ENCODE measurements at places on chromosomes 11 and 22.

DNA sequence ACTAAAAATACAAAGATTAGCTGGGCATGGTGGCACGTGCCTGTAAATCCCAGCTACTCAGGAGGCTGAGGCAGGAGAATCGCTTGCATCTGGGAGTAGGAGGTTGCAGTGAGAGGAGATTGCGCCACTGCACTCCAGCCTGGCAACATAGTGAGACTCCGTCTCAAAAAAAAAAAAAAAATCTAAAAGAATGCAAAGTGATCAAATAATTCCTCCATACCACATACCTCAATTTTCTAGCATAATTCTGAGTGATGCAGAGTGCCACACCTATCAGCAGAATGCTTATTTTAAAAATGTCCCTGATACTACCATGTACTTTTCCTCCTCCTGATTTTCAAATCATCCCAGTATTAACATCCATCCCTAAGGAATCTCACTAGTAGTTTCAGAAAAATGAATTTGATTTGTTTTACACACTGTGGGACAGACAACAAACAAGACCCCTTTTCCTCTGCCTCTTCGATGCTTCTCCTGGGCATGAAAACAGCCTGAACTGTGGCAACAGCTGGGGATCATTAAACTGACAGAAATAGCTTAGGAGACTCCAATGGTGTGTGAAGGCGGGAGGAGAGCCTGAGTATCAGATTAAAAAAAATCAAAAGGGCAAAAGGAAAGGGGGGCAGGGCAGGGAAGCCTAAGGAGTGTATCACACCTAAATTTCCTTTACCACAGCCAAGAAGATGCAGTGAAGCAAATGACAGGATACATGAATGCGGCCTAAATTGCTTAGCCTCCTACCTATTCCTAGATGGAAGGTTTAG, 114.7 kb downstream of the SGSM3 start:
- DNase-seq: no peak

- no peak for DNase-seq
Observed at GRCh38 chr11:33830903-33831648, 56.8 kb upstream of the FBXO3 start.

DNA sequence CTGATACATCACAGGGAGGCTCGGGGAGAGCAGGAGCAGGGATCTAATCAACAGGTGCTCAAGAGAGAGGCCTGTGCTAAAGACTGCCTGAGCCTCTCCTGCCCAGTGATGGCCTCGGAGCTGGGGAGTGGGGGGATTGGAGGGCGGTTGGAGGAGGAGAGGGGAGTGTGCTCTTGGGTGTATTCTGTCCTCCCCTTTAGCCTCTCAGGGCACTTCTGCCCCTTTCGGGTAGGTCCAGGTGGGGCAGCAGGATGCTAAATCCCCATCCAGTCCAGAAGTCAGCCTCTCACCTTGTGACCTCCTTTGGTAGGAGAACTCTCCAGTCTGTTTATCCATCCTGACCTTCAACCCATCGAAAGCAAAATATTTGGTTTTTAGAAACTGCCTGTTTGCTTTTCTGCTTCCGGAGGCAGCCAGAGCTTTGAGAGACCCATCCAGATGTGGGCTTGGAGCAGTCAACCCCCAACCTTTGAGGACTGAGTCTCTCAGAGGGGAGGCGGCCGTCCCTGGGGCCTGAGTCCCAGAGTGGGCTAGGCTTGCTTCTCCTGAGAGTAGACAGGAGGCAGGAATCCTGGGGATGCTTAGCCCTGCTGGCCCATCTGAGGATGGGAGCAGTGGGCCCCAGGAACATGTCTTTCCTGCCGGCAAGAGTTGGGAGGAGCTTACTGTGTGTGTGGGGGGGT, 105.2 kb upstream of the SYT13 start:
- DNase-seq: no peak

DNA sequence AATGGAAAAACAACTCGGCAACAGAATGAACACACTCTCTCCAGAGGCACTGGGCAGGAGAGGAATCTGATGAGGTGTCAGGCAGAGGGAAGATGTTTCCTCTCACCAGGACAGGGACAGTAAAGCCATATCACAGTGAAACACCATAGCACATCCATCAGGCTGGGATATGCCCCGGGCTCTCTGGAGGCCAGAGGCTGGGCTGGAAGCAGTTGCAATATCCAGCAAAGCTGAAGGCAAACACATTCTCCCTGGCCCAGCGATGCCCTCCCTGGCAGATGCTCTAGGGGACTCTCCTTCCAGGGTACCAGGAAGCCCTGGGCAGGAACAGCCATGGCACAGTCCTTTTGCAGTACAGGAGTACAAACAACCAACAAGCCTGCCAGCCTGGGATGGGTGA, 11.1 kb downstream of the RSPH14 start:
- DNase-seq: no peak

DNA sequence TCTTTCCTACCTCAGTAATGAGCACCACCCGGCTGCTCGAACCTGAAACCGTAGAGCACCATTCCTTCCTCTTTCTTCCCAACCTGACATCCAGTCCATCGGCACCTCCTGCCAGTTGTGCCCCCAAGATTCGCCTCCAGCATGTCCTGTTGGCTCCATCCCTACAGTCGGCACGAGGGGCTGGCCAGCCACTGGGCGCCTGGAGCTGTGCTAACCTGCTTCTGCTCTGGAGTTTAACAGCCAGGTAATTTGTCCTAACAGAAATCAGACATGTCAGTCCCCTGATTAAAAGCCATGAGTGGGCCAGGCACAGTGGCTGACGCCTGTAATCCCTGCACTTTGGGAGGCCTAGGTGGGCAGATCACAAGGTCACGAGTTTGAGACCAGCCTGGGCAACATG, 16.8 kb downstream of the FDX1 start:
- no peak for DNase-seq

GRCh38 chr22:39732625-39733024, 160.9 kb downstream of the ENTHD1 start:
- no peak for DNase-seq

DNA sequence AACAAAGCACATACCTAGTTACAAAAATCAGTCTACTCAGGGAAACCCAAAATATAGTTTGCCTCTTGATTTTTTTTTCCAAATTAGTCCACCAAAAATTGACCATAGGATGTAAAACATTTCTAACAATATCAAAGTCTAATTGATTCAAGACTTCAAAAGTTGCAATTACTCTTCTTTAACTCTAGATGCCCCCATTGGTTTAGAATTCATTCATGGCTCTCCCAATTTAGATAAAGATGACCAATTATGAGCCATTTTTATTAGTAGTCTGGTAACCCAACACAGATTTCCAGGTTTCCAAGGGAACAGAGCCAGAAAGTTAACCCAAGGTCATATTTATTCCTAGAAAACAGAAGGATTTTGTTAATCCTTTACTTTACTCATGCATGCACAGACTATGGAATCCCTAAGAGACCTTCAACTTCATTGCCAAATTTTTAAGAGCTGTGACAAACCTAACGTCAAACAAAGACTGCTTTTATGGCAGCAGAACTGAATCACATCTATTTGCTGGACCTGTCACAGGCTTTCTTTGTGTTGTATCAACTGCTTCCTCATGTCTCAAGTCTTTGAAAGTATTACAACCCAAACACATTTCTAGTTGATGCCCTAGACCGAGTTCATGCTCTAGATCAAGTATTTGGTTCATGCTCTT, 55.3 kb downstream of the C22orf42 start:
- no peak for DNase-seq

GRCh38 chr11:100712583-100712982, 25.5 kb downstream of the ARHGAP42 start:
- no peak for DNase-seq

All from NCI-H510A treated with DMSO at 0.1 percent for 48 hours (cell line).